Astrocyte (in vitro differentiated cells and primary cell): ENCODE measurements at places on chromosomes 12 and 14.

DNA sequence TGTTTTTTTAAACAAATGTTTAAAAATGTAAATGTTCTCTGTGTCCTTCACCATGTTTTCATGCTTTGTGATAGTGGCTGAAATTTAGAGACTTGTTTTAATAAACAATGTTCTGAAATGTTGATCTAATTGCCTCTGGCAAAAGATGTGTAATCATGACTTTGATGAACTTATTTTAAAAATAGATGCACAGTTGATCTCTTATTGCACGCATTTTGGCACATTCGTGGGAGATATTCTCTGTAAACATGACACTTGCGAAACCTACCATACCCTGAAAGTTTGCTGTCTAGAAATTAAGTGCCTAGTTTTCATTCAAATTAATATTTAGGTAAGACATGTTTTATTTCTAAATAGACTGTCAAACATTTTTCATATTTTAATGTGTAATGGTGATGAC, 119.7 kb upstream of the DNM1L start:
- no peaks in the 10 kb centered on the region for H3K27me3 ChIP-seq
- no peak for DNase-seq
- H3K36me3 ChIP-seq: no peaks in the 10 kb centered on the region
- H3K4me1 ChIP-seq: peaks cover 6% of the 10 kb centered on the region

- no peak overlapping the region for H3K4me3 ChIP-seq
- no peaks in the 10 kb centered on the region for H3K4me1 ChIP-seq
- no peaks in the 10 kb centered on the region for H3K27me3 ChIP-seq
- no peak overlapping the region for H3K27ac ChIP-seq
- DNase-seq: no peak
Observed at GRCh38 chr12:133215724-133216123, 20.0 kb downstream of the ANHX start.

- H3K4me1 ChIP-seq: peaks cover 47% of the 10 kb centered on the region
- no peak overlapping the region for H3K27ac ChIP-seq
- H3K27me3 ChIP-seq: no peaks in the 10 kb centered on the region
- no peaks in the 10 kb centered on the region for H3K36me3 ChIP-seq
- peak; percentile 76 for DNase-seq
Observed at GRCh38 chr14:68692916-68693771, 99.7 kb downstream of the ZFP36L1 start.

DNA sequence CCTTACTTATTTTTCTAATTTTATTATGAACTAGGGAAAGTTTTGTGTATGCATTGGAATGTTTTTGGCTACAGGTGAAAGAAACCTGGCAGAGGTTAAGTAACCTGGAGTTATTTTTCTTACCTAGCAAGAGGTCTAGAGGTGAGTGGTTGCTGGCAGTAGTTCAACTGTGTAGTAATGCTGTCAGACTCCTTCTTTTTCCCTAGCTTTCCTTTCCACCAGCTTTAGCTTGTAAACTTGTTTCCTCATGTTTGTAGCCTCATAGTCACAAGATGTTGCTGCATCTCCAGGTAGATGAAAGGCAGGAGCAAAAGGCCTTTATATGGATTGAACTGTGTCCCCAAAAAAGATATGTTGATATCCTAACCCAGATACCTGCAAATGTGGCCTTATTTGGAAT, 105.1 kb upstream of the AMIGO2 start:
- no peak overlapping the region for H3K4me3 ChIP-seq
- no peaks in the 10 kb centered on the region for H3K36me3 ChIP-seq
- no peak for DNase-seq
- no peaks in the 10 kb centered on the region for H3K27me3 ChIP-seq
- H3K27ac ChIP-seq: no peak overlapping the region

- no peaks in the 10 kb centered on the region for H3K27me3 ChIP-seq
- H3K4me3 ChIP-seq: no peak overlapping the region
- peaks cover 34% of the 10 kb centered on the region for H3K4me1 ChIP-seq
- H3K27ac ChIP-seq: peak overlapping the region; percentile 17
- DNase-seq: no peak
Observed at GRCh38 chr12:43281563-43281962, 270.4 kb downstream of the ADAMTS20 start.

GRCh38 chr14:91078095-91078737, 17.8 kb upstream of the RPS6KA5 start:
- no peaks in the 10 kb centered on the region for H3K36me3 ChIP-seq
- no peak overlapping the region for H3K27ac ChIP-seq
- no peak for DNase-seq
- no peaks in the 10 kb centered on the region for H3K27me3 ChIP-seq

- H3K27ac ChIP-seq: no peak overlapping the region
- H3K4me1 ChIP-seq: peaks cover under 1% of the 10 kb centered on the region
- H3K4me3 ChIP-seq: no peak overlapping the region
- H3K36me3 ChIP-seq: no peaks in the 10 kb centered on the region
- DNase-seq: no peak
Observed at GRCh38 chr14:55706893-55707292, 126.9 kb downstream of the KTN1 start.

- H3K27me3 ChIP-seq: peaks cover 16% of the 10 kb centered on the region
- H3K36me3 ChIP-seq: no peaks in the 10 kb centered on the region
- H3K4me3 ChIP-seq: peak overlapping the region; percentile 76
- H3K27ac ChIP-seq: peak overlapping the region; percentile 60
Observed at GRCh38 chr14:64704743-64705380, 638 bp downstream of the PLEKHG3 start.

GRCh38 chr14:102424520-102424919, 61.8 kb downstream of the TECPR2 start:
- no peak overlapping the region for H3K27ac ChIP-seq
- no peaks in the 10 kb centered on the region for H3K4me1 ChIP-seq
- H3K36me3 ChIP-seq: peaks cover 5% of the 10 kb centered on the region
- H3K27me3 ChIP-seq: no peaks in the 10 kb centered on the region
- no peak for DNase-seq
- H3K4me3 ChIP-seq: no peak overlapping the region

DNA sequence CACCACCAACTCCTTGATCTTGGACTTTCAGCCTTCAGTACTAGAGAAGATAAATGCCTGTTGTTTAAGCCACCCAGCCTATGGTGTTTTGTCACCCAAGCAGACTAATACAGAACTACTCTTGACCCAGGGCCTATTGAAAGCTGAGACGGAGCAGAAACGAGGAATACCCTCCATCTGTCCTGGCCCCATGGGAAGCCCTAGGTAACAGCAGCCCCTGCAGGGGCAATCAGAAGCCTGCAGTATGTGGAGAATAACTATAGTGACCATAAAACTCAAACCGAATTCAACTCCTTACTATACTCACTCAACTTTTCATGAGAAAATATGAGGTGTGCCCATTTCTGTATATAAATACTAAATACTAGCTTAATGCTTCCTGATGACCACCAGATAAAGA, 307.4 kb downstream of the NUAK1 start:
- no peaks in the 10 kb centered on the region for H3K36me3 ChIP-seq
- H3K27me3 ChIP-seq: no peaks in the 10 kb centered on the region
- no peak overlapping the region for H3K27ac ChIP-seq
- H3K4me1 ChIP-seq: no peaks in the 10 kb centered on the region
- DNase-seq: no peak

GRCh38 chr12:71578694-71579258, 84.9 kb downstream of the ZFC3H1 start:
- no peaks in the 10 kb centered on the region for H3K27me3 ChIP-seq
- no peak overlapping the region for H3K4me3 ChIP-seq

- H3K36me3 ChIP-seq: no peaks in the 10 kb centered on the region
- no peak for DNase-seq
- H3K4me1 ChIP-seq: peaks cover under 1% of the 10 kb centered on the region
- H3K27me3 ChIP-seq: peaks cover 7% of the 10 kb centered on the region
- H3K4me3 ChIP-seq: no peak overlapping the region
Observed at GRCh38 chr14:96261053-96261452, 5.0 kb downstream of the BDKRB1 start.

DNA sequence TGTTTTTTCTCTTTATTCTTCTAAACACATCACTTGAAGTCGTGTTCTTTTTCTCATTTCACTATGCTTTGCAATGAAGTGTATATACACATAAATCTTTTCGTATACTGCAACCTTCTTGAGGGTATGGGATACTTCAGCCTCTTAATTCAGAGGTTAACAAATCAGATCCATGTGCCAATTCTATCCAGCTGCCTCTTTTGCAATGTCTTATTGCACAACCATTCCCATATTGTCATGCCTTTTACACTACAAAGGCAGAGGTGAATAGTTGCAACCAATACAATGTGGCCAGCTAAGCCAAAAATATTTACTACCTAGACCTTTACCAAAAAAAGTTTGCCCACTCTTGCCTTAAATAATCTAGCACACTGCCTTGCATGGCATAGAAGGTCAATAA, 224.5 kb upstream of the FOXG1 start:
- no peak overlapping the region for H3K27ac ChIP-seq
- peak; percentile 22 for DNase-seq
- no peak overlapping the region for H3K4me3 ChIP-seq
- H3K36me3 ChIP-seq: no peaks in the 10 kb centered on the region

GRCh38 chr12:26226122-26226521, 30.7 kb downstream of the SSPN start:
- no peaks in the 10 kb centered on the region for H3K27me3 ChIP-seq
- H3K4me1 ChIP-seq: peaks cover 14% of the 10 kb centered on the region
- DNase-seq: no peak
- no peaks in the 10 kb centered on the region for H3K36me3 ChIP-seq

- no peaks in the 10 kb centered on the region for H3K36me3 ChIP-seq
- H3K4me3 ChIP-seq: no peak overlapping the region
- H3K27me3 ChIP-seq: peaks cover 3% of the 10 kb centered on the region
- H3K4me1 ChIP-seq: no peaks in the 10 kb centered on the region
Observed at GRCh38 chr12:116853507-116853906, 27.7 kb downstream of the HRK start.

DNA sequence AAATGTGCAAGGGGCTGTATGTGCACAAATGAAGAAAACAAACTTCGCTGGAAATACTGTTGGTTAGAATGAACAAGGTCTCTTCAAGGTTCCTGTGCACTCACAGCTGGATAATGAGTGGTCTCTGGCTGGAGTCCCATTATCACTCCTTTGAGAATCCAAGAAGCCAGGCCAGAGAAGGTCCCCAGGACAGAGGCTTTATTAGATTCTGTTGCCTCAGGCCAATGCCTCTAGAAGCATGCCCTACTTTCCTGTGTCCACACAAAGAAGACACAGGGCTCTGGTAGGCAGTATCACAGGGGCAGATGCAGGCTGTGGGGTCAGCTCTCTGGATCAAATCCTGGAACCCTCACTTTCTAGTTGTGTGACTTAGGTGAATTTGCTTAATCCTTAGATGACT, 384.7 kb downstream of the GRIN2B start:
- no peak for DNase-seq
- no peaks in the 10 kb centered on the region for H3K36me3 ChIP-seq
- H3K4me1 ChIP-seq: no peaks in the 10 kb centered on the region
- H3K4me3 ChIP-seq: no peak overlapping the region

DNA sequence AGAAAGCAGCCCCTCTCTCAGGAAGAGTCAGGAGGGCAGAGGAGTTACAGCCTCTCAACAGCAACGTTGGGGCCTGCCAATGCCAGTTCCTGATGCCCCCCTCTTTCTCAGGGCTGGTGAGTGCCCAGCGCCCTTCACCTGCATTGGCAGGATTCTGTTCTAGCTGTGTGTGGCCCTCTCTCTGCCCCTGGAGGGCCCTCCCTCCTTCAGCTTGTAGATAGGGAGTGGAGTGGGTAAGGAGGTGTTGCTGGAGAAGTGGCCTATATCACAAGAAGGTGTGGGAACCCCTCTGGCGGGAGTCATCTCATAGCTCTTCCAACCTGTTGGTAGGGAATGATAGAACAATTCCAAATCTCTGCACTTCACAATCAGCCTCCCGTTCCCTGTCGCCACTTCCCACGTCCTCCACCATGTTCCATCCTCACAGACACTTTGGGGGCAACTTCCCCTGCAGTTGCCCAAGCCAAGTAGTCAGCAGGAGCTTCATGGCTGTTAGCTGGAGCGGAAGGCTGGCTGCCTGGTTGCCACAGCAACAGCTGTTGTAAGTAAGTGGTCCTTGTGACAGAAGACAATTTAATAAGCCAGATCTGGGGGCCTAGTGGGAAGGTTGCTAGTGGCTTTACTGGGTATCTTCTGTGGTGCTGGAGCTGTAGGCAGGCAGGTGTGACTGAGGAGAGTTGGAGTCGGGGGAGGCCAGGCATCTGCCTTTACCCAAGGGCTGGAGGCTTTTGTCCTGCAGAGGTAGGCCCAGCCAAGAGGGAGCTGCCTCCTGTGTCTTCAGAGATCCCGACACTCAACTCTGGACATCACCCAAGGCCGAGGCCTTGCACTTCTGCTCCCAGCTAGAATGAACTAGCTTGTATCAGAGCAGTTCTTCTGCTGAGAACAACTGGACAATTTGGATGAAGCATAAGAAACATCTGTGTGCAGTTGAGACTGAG, 38.4 kb downstream of the GALNT16 start:
- H3K4me1 ChIP-seq: no peaks in the 10 kb centered on the region
- no peak for DNase-seq
- H3K27me3 ChIP-seq: peaks cover 10% of the 10 kb centered on the region
- no peaks in the 10 kb centered on the region for H3K36me3 ChIP-seq

DNA sequence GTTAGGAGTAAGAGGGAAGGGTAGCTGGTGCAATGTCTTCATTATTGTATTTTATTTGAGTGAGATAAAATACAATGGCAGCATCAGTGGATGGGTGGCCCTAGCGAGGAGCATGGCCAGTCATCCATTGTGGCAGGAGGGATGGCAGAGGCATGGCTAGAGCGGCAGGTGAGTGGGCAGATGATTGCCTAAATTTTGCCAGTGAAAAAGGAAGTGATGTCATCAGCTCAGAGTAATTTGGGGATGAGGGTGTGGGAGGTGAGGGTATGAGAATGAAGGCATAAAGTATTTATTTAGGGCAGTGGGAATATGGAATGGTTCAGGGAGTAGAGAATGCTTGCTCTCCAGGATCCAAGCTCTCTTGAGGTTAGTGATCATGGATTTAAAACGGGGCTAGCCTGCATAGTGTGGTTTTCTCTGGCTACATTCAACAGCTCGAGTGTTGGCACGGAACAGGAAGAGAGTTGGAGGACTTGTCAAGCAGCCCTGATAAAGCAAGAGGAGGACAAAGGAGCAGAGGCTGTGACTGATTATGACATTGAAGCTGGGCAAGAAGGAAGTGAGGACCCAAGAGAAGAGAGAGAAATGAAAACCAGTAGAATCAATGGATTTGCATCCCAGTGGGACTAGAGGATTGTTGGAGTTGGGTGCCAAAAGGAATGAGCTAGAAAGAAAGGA, 18.7 kb upstream of the SERPINA6 start:
- H3K27me3 ChIP-seq: no peaks in the 10 kb centered on the region
- DNase-seq: peak; percentile 72
- H3K27ac ChIP-seq: peak overlapping the region; percentile 59
- peak overlapping the region; percentile 14 for H3K4me3 ChIP-seq
- peaks cover 27% of the 10 kb centered on the region for H3K4me1 ChIP-seq

GRCh38 chr12:68912916-68913315, 20.1 kb downstream of the CPM start:
- no peak for DNase-seq
- no peaks in the 10 kb centered on the region for H3K27me3 ChIP-seq
- H3K27ac ChIP-seq: no peak overlapping the region
- no peaks in the 10 kb centered on the region for H3K36me3 ChIP-seq
